ENCODE measurements at places on chromosomes 12 and 14. TPM values are rescaled to one million over a fixed set of nuclear protein-coding genes. Genes with fewer than 3 reads are reported as not detected.

DNA sequence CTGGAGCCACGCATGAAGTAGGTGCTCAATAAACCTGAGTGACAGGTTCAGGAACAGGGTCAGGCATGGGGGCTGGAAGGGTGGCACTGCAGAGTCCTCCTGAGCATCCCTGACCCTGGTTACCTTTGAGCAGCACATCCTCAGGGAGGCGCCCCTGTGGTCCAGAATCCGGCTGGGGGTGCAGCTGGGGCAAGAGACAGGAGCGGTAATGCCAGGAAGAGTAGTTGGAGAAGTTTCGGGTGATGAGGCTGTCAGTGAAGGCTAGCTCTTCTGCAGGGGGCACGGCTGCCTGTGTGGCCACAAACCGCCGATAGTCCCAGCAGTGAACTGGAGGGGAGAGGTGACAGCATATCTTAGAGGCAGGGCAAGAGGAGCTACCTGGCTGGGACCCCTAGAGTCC lies 2.0 kb downstream of the RABGGTA start:
- H3K4me1 ChIP-seq = peaks cover 30% of the 10 kb centered on the region
- H3K27me3 ChIP-seq = no peaks in the 10 kb centered on the region
- H3K4me3 ChIP-seq = no peak overlapping the region
- no peak for DNase-seq
- no peak overlapping the region for H3K27ac ChIP-seq

DNA sequence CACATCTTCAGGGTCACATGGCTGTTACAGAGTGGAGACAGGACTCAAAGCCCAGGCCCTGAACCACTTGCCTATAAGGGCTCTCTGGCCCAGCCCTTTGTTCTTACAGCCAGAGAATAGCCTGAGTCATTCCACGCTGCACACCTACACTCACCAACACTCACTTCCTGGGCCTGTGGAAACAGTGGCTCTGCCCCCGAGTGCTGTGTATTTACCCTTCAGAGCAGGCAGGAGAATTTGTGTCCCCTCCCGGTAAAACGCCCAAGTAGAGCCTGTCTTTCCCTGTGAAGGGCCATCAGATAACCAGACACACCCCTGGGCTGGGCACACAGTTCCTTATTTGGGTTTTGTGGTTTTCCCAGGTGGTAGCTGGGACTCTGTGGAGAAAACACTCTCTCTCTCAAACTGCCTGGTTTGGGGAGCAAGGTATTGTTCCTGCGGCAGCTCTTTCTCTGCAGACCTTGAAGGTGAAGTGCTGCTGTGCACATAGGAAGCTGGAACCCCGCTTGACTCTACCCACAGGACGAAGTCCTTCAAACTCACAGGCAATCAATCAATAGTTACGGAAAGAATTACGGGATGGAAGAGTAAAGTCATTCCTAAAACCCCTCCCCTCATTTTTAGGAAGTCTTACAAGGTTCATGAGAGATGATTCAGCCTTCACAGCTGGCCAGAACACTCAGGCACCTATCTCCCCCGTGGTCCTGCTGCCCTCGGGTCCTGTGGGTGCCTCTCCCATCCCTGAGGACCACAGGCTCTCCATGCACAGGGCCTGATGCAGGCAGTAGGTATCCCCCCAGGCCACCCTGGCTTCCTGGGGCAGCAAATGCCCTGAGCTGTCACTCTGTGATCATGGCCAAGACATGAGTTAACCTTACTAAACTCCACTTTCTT lies 20.3 kb downstream of the FIGNL2 start:
- peaks cover 38% of the 10 kb centered on the region for H3K27me3 ChIP-seq
- H3K4me3 ChIP-seq = no peak overlapping the region
- peaks cover 8% of the 10 kb centered on the region for H3K4me1 ChIP-seq
- peak; percentile 17 for DNase-seq
- H3K27ac ChIP-seq = no peak overlapping the region

DNA sequence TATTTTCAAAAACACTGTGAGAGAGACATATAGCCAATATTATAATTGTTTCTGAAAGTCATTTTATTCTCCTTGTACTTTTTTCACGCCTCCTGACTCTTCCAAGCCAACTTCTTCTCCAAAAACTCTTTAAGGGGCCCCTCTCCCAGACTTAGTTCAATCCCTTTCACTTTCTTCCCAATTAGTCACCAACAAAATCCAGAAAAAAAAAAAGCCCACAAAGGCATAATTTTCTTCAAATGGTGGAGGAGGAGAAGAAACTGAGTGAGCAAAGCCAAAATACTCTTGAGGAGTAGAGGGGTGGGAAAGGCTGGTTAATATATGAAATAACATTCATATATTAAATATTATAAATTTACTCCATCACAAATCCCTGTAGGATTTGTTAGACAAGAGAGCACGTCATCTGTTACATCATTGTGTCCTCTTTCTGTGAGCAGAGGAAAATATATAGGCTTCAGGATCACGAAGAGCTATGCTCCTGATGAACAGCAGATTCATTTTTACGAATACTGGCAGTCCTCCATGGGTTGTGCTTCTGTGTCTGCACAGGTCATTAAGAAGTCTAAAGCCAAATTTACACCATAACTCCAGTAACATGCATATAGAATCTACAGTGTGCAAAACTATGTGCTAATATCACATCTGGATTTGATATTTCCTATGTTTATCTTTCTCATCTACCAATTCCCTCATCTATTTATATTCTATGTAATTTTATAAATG lies 25.9 kb upstream of the NID2 start:
- H3K4me1 ChIP-seq = no peaks in the 10 kb centered on the region
- peaks cover 70% of the 10 kb centered on the region for H3K27me3 ChIP-seq
- H3K4me3 ChIP-seq = no peak overlapping the region
- H3K36me3 ChIP-seq = no peaks in the 10 kb centered on the region
- no peak overlapping the region for H3K27ac ChIP-seq

GRCh38 chr14:69327507-69327906 lies 67.5 kb downstream of the GALNT16 start:
- no peaks in the 10 kb centered on the region for H3K36me3 ChIP-seq
- no peak for DNase-seq
- H3K4me3 ChIP-seq = no peak overlapping the region
- H3K27me3 ChIP-seq = peaks cover 21% of the 10 kb centered on the region
- H3K4me1 ChIP-seq = no peaks in the 10 kb centered on the region
- no peak overlapping the region for H3K27ac ChIP-seq

DNA sequence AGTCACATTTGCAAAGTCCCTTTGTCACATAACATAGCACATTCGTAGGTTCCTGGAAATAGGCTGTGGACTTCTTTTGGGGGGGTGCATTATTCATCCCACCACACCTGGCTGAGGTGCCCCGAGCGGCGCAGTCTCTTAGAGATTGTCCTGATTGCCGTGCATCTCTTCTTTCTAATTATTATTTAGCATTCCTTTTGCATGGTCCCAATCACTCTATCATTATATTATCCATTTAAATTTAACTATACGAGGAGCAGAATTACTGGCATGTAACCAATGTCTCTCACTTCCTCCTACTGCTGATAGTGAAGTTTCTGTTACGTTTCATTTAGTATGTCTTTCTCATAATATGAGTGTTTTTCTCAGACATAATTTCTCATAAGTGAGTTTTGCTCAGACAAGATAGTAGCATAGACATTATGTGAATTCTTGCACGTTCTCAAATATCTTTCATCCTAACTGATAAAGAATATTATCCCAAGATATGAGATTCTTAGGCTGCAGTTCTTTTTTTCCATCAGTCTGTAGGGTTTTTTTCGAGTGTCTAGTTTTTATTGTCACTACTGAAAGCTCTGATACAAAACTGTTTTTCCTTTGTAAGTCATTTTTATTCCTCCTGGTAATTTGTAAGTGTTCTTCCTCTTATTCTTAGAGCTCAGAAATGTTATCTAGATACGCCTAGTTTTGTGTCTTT lies 444.3 kb downstream of the NELL2 start:
- no peaks in the 10 kb centered on the region for H3K36me3 ChIP-seq
- DNase-seq = no peak
- no peak overlapping the region for H3K27ac ChIP-seq
- H3K4me3 ChIP-seq = no peak overlapping the region

DNA sequence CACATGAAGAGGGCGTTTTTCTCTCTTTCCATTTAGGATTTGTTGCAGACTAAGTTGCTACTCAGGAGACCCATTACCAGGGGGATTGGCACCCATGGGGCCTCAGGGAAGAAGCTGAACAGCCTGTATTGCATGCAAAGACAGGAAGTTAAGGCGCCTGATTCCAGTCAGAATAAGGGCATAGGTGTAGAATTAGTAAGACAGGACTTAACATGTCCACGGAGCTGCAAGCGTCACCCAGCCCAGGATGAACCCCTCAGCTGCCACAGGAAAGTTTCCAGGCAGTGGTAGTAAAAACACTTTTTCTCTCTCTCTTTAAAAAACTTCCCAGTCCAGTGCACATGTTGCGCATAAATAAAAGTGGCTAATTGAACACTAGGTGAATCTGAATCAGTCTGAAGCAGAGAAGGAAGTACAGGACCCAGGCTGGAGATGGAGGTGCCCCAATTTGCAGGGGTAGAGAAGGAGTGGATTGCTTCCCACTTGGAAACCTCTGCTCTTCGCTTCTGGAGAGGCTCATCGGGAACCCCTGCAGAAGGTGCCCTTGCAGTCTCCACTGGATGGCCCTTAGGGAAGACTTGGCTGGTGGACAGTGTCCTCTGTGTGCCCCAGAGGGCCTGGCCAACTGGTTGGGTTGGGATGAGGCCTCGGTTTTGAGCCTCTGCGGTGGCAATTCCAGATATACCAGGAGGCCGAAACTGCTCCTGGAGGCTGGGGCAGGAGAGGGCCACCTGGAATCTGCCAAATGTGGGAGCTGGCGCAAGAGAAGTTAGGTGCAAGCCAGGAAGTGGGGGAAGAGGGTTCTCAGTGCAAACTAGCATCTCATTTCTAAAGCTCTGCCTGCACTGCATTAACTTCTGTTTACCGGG lies 10.7 kb upstream of the TBX3 start:
- no peaks in the 10 kb centered on the region for H3K36me3 ChIP-seq
- DNase-seq = no peak
- H3K4me3 ChIP-seq = no peak overlapping the region
- peaks cover 61% of the 10 kb centered on the region for H3K27me3 ChIP-seq

- H3K4me1 ChIP-seq = no peaks in the 10 kb centered on the region
- no peaks in the 10 kb centered on the region for H3K27me3 ChIP-seq
- H3K27ac ChIP-seq = no peak overlapping the region
- H3K36me3 ChIP-seq = peaks cover 9% of the 10 kb centered on the region
- DNase-seq = no peak
Measured at GRCh38 chr14:100294213-100294962, 11.9 kb downstream of the SLC25A29 start.

DNA sequence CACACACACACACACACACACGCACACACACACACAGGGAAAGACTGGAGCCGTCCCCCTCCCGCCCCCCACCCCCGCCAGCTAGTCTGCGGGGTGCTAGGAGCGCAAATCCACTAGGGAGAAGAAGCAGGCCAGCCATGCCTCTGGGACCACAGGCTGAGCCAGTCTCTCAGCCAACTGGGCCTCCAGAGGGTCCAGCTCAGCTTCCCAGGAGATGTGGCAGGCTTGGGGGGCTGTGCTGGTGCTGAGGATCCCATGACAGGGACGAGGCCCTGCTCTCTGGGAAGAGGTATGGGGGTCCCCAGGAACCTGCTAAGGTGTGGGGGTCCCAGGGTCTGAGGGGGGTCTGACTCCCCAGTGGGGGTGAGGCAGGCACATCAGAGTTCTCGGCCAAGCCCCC lies 133.5 kb downstream of the NCOR2 start:
- H3K27ac ChIP-seq = no peak overlapping the region
- no peak overlapping the region for H3K4me3 ChIP-seq
- H3K27me3 ChIP-seq = no peaks in the 10 kb centered on the region
- DNase-seq = no peak
- peaks cover 15% of the 10 kb centered on the region for H3K36me3 ChIP-seq

- H3K27me3 ChIP-seq = no peaks in the 10 kb centered on the region
- H3K4me3 ChIP-seq = no peak overlapping the region
- H3K4me1 ChIP-seq = peaks cover 27% of the 10 kb centered on the region
- peak overlapping the region; percentile 8 for H3K27ac ChIP-seq
Measured at GRCh38 chr14:56147986-56148901, 30.0 kb downstream of the PELI2 start.

DNA sequence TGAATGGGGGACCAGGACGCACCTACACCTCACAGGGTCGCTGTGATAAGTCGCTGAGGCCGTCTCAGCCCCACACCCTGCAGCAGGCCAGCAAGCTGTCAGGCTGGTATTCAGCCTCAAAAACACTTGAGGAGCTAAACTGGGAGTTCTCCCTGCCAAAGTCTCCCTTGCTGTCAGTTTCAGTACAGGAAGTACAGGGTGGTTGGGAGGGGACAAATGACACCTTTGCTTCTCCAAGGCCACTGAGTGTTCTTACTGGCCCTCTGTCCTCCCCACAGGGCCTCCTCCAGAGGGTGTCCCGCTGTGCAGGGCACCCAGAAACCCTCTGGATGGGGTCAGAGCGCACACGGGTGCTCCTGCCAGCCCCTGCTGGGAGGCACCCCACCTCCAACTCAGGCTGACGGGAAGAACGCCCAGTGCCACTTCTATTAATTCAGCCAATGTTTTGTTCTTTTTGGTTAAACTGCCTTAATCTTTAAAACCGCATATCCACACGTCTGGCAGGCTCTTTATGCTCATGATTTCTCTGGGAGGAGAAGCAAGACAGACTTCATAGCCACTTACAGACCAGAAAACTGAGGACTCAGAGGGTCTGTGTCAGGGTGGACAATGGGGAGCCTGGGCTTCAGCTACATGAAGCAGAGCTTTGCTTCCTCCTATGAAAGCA lies 75.9 kb downstream of the ITPK1 start:
- DNase-seq = no peak
- no peak overlapping the region for H3K4me3 ChIP-seq
- peaks cover 36% of the 10 kb centered on the region for H3K36me3 ChIP-seq
- peaks cover 73% of the 10 kb centered on the region for H3K4me1 ChIP-seq
- peak overlapping the region; percentile 85 for H3K27ac ChIP-seq

DNA sequence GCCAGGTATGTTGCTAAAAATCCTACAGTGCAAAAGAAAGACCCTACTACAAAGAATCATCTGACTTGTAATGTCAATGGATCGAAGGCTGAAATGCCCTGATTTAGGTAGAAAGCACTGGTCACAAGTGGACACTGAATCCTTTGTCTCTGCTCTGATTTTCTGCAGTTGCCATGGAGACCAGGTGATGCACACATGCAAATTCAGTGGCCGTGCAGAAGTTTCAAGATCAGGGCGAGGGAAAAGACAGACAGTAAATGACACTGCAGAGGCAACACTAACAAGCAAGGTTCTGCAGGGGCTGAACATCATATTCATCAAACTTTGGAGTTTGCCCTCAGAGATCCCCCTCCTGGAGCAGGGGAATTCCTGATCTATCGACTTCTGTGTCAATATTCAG lies 370.3 kb upstream of the TMEM132C start:
- no peak overlapping the region for H3K4me3 ChIP-seq
- no peak for DNase-seq
- no peaks in the 10 kb centered on the region for H3K27me3 ChIP-seq
- no peaks in the 10 kb centered on the region for H3K36me3 ChIP-seq

KRT5 gene
- total RNA-seq = 0.32 TPM

SPTLC2 gene
- total RNA-seq = 45.9 TPM

REM2 gene
- 1.0 TPM for total RNA-seq

DTX1 gene
- not detected for total RNA-seq

TC2N gene
- total RNA-seq = 86.6 TPM

OAS2 gene
- total RNA-seq = 211 TPM

KLRC4 gene
- not detected for total RNA-seq

B3GNT4 gene
- total RNA-seq = 0.47 TPM

KIF5A gene
- 0.10 TPM for total RNA-seq

P2RX2 gene
- not detected for total RNA-seq

VWF gene
- not detected for total RNA-seq
